ENCODE measurements at places on chromosomes 6 and 20.
A peak's percentile ranks its signal among the peaks of the same experiment; 100 is the strongest.

- no peak for DNase-seq
Measured at GRCh38 chr6:30055513-30055912, 5.6 kb upstream of the POLR1H start.

GRCh38 chr6:158283304-158283980, 28.8 kb upstream of the TULP4 start:
- DNase-seq, result peak; percentile 83

DNA sequence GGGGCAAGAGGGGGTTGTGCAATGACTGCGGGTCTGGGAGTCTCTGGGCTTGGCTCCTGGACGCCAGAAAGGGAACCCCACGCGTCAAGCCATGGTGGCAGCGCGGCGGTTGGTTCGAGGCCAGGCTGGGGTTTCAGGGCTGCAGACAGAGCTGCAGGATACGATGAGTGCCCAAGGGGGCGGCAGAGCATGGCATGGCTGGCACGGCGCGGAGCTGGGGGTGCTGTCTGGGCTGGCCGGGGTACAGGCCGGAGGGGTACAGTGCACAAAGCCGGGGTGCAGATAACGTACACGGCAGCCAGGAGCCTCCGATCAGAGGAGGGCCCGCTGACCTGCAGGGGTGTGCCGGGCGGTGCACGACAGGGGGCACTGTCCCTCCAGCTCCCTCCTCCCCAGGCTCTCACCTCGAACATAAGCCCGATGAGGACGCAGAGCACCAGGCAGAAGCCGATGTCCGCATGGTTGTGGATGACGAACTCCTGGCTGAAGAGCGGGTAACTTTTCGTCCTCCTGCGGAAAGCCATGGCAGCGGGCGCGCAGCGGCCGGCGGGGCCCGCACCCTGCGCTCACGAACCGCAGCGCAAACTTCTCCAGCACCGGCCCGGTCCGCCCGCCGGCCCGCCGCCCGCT, 353 bp downstream of the TRAM2 start:
- DNase-seq, result peak; percentile 84

DNA sequence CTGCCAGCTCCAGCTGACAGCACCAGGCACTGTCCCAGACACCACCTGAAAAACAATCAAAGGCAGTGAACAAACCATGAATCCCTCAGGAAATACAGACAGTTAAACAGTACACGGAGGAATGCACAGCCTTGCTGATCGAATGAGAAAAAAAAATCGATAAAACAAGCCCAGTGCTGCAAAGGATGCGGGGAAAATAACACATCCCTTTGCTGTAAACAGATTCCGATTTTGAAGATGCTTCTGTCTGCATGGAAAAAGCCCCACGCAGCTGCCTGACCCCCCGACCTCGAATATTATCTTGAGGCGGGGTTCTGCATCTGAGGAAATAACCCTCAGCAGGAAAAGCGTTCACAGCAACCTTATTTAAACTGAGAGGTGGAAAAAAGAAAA, 43.9 kb downstream of the RBM38 start:
- no peak for DNase-seq

GRCh38 chr6:36113703-36114102, 16.6 kb upstream of the MAPK13 start:
- DNase-seq, result no peak

Data from fibroblast of skin of scalp (primary cell).